ENCODE measurements at places on chromosomes 2 and 18.

DNA sequence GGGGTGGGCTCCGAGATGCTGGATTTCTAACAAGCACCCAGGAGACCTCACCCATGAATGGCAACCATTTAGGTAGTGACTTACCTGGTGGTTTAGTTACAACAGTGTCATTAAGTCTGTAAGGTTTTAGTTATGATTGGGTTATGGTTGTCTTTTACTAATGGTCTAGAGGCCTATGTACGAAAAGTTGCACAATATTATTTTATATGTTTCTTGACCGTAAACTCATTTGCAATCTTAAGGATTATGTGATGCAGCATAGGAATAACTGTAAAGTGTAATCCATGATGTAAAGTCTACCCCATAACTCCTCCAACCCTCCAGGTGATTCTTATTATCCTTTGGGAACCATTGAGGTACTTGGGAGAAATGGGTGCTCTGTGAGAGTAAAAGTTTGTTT, 155.4 kb upstream of the ZEB2 start:
- DNase-seq, result no peak

- DNase-seq, result no peak
These were observed 120.1 kb downstream of the CACNB4 start for GRCh38 chr2:151978709-151979108.

GRCh38 chr2:201228912-201229290, 31.4 kb upstream of the CASP8 start:
- DNase-seq, result no peak

DNA sequence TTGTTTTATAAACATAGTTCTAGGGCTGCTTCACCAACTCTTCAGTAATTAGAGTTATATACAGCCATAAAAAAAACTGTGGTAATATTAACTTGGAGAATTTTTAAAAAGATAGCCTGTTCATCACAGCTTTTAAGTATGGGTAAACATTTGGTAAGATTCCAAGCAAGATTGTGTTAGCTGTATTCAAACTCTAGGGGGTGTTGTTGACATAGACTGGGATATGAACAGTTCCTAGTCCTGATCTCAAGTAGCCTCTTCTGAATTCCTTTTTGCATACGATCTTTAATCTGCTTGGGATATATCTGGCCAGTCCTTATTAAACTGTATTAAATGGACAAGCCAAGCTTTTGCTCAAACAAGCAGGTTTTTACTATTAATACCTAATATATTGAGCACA, 13.4 kb downstream of the NOP58 start:
- DNase-seq, result peak; percentile 53

DNA sequence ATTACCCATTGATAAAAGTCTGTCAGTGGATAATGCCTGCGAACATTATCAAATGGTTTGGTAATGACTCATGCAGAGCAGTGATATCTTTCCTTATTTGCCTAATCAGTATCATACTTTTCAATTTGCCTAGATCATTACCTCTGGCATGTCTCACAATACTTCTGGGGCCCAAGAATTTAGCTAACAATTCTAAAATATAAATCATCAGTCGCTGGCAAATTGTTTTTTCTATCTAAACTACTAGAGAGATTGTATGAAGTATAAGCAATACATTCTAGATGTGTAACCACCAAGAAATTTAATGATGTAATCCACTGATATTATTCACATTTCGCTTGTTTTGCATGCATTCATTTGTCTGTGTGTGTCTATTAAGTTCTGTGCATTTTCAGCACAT, 191.2 kb upstream of the CDH19 start:
- DNase-seq, result no peak

- no peak for DNase-seq
These were observed 134.2 kb downstream of the RIF1 start for GRCh38 chr2:151543876-151544275.

DNA sequence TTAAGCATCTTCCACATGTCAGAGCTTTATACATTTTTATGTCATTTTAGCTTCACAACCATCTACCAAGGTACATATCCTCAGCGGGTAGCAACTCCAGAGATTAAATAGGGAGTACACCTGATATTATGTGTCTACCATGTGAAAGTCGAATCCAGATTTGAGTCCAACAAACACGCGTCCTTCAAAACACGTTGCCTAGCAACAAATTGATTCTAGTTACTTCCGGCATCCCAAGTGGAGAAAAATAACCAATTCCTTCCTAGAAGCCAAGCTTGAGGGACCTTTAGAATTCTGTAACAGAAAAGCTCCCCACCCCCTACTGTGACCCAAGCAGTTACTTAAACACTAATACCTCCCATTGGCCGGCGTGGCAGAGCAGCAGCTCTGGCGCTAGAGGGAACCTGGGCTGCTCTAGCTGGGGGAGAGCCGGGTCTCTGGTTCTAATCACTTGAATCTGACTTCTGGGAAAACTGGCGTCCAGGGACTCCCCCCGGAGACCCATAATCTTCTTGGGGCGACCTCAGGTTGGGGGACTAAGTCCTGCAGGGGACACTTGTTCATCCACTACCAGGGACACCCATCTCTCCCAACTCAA, at the start of gene ERICH2:
ERICH2 (plus strand) TSS at position 371 of the 598 bp plus-strand sequence. CDS start 304 bp downstream, outside the sequence.
- DNase-seq, result peak; percentile 65

GRCh38 chr2:187541086-187542085, 12.8 kb downstream of the TFPI start:
- DNase-seq, result no peak

DNA sequence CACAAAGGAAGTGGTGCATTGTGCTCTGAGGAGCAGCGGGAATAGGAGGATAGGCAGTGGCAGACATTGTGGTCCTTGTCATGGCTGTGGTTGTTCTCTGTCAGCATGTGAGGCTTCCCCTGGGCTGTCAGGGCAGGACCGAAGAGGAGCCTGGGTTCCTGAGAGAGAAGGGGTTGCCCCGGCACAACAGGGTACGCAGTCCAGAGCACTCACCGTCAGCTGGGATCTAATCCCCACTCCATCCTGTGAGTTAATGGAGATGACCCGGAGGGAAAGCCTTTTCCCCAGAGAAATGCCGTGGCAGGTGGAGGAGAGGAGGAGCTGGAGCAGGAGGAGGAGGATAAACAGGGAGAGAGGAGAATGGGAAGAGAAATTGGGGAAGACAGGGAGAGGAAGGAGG, 396.7 kb upstream of the HS6ST1 start:
- no peak for DNase-seq

GRCh38 chr2:237471438-237472186, 15.4 kb upstream of the MLPH start:
- DNase-seq, result peak; percentile 54

GRCh38 chr18:10036479-10036878, 122.7 kb downstream of the VAPA start:
- DNase-seq, result no peak

DNA sequence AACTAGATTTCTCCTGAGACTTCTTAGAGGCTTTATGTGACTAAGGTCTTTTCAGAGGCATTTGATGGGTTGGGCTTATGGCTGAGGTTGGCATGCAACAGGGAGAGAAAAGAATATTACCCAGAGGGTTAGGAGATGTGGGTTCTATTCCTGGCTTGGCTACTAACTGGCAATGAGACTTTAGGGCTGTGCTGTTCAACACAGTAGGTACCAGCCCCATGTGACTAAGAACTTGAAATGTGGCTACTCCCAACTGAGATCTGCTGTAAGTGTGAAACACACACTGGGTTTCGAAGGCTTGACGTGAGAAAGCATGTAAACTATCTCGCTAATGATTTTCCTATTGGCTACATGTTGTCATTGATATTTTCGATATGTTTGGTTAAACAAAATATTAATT, 324.9 kb upstream of the SLC14A2 start:
- no peak for DNase-seq

DNA sequence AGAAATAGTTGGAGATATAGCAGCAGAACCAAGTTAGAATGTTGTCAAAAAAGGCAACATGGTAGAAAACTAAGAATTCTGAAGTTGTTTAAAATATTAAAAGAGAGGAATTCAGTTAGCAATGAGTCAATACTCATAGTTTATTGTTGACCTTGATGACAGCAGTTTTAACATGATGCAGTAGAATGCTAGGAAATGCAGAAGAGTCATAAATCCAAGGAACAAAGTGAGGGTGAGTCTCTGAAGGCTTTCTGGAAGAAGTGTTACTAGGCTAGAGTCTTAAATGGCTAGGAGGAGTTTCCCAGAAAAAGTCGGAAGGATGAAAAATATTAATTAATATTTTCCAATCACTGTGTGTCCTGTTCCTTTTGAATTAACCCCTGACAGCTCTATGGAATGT, 807.3 kb downstream of the TSN start:
- no peak for DNase-seq

- no peak for DNase-seq
These were observed 2010.0 kb upstream of the PIK3C3 start for GRCh38 chr18:39945076-39945475.

DNA sequence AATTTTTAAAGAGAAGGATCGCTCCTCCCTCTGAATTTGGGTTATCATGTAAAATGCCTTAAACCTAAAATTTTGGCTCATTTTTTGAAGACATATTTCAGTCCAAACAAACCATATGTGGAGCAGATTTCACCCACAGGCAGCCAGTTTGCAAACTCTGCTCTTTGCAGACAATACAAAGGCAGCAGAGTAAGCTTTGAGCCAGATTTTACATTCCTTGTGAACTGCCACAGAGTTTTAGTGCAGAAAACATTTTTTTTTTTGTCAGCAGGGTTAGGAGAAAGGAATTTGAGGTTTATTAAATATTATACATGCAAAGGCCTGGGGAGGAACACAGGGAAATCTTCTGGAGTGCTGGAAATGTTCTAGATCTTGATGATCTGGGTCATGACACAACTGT, 171.9 kb upstream of the FN1 start:
- no peak for DNase-seq

- DNase-seq, result no peak
These were observed 149.7 kb downstream of the TRABD2A start for GRCh38 chr2:84731185-84731584.

- no peak for DNase-seq
These were observed 150.1 kb upstream of the SMAD2 start for GRCh38 chr18:48080546-48080945.

DNA sequence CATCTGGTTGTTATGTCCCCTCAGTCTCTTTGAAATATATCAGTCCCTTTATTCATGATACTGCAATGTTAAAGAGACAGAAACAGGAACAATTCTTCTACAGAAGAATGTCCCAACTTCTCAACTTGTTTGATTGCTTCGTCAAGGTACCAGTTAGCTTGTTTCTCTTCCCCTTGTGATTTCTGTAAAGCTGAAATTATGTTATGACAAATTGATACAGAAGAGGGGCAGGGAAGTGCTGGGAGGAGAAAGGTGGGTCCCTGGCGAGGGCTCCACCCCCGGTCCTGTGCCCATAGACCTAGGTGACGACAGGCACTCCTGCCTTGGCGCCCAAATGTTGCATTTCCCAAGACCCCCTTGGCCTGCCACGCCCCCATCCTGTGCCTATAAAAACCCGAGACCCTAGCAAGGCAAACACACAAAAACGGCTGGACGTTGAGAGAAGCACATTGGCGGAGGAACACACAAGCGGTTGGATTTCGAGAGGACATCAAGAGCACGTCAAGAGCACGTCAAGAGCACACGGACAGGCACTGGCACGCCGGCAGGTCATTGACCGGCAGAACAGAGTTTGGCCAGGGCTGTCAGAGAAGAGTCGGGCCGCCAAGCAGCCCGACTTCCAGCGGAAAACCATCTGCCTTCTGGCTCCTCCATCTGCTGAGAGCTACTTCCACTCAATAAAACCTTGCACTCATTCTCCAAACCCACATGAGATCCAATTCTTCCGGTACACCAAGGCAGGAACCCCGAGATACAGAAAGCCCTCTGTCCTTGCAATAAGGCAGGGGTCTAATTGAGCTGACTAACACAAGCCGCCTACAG, 11.5 kb upstream of the RTN4 start:
- no peak for DNase-seq

GRCh38 chr18:1370552-1370951, 465.9 kb downstream of the ADCYAP1 start:
- no peak for DNase-seq

- peak; percentile 91 for DNase-seq
These were observed 11.6 kb upstream of the EIF2AK2 start for GRCh38 chr2:37168217-37168981.

- DNase-seq, result peak; percentile 3
These were observed 151.8 kb downstream of the ANKRD30BL start for GRCh38 chr2:132009874-132010521.

DNA sequence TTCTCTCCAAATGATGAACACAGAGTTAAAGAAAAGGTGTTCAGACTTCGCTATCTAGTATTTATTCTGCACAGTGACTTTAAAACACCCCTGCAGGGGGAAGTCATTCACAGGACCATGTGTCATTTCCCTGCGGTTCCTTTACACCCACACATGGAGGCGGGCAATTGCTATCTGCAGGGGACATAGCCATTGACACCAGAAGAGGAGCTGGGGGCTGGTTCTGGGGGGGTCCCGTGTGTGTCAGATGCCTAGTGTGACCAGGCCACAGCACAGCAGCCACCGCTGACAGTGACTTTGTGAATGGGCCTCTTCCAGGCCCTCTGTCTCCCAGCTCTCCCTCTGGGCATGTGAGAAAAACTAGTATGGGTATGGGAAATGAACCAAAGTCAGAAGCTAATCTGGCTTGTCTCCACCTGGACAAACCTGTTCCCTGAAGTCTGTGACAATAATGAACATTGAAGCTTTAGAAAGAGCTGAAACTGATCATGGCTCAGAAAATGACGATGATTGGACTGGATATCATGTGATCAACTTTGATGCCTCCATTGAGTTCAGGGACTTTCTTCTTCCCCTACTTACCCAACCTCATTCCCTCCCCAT, 7.5 kb upstream of the GBX2 start:
- peak; percentile 23 for DNase-seq

Data from SK-N-SH (cell line).